Fibroblast of the aortic adventitia (primary cell): ENCODE measurements at places on chromosomes 4 and X.

DNA sequence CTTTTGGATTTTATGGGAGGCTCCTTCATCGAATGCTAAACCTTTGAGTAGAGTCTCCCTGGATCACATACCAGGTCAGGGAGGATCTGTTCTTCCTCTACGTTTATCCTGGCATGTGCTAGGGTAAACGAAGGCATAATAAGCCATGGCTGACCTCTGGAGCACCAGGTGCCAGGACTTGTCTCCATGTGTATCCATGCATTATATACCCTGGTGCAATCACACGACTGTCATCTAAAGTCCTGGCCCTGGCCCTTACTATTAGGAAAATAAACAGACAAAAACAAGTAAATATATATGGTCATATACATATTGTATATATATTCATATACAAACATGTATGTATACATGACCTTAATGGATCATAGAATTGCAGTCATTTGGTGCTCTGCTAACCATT lies 21.2 kb downstream of the EREG start:
- no peak for DNase-seq

GRCh38 chr4:38162240-38162784 lies 202.1 kb downstream of the PTTG2 start:
- peak; percentile 89 for DNase-seq

DNA sequence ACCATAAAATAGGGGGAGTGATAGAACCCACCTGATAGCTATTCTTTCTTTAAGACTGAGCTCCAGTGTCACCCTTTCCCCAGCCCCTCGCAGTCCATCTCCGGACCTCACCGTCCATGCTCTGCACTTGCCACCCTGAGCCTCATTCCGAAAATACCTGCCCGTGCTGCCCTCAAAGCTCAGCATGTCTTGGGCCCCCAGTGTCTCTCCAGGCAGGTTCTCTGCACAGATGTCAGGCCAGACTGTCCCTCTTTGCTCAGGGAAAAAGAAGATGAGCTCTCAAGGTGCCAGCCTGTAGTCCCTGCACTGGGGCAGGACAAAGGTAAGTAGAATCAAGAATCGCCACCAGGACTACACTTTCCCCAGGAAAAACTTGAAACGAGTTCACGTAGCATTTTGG lies 9.8 kb upstream of the WFS1 start:
- no peak for DNase-seq

- no peak for DNase-seq
Observed at GRCh38 chr4:83613994-83614393, 78.1 kb downstream of the GPAT3 start.

DNA sequence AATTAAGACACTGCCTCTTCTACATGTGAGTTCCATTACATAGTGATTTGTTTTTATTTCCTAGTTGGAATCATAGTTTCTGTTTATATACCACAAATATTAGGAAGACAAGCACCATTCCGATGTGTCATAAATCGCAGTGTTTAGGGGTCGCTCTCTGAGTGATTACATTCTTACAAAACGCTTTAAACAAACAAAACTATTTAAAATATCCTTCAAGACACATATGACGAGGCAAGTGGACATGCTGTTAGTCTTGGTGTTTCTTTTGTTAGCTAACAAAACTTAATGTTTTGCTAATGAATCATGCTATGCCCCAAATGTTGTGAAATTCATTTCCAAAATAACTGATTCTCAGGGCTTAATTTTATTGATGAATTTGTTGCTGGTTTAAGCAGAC lies 1219.3 kb upstream of the PRKX start:
- DNase-seq: no peak
